ENCODE measurements at places on chromosomes 16 and 17.

DNA sequence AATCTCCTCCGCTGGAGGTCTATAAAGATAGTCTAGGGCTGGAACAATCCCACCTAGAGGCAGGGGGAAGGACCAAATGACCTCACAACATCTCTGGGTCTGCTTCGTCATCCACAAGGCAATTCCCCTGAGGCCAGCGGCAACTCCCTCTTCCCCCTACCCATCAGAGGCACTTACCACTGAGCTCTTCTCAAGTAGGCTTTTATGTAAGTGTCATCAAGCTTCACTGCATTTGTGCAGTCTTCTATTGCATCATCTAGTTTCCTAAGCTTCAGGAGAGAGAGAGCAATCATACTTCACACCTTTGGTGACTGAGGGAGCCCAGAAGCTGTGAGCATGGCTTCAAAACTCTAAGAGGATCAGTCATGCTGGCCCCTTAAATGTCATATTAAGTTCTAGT lies 21.0 kb downstream of the CNP start:
- DNase-seq = no peak

DNA sequence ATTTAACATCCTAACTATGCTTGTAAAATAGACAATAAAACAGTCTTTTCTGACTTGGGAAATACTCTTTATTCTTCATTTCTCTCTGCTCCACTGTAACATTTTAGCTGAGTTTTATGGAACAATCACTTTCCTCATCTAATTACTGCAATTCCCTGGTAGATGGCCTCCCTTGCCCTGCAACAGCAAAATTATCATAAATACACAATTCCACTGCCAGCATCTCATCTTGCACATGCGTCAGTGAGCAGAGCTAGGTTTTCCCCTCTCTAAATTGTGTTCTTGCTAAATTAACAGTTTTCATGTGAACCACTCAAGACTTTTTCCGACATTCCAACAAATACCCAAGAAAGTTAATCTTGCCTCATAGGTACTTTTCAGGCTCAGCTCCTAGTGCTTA lies 920.9 kb upstream of the GOT2 start:
- no peak for DNase-seq

DNA sequence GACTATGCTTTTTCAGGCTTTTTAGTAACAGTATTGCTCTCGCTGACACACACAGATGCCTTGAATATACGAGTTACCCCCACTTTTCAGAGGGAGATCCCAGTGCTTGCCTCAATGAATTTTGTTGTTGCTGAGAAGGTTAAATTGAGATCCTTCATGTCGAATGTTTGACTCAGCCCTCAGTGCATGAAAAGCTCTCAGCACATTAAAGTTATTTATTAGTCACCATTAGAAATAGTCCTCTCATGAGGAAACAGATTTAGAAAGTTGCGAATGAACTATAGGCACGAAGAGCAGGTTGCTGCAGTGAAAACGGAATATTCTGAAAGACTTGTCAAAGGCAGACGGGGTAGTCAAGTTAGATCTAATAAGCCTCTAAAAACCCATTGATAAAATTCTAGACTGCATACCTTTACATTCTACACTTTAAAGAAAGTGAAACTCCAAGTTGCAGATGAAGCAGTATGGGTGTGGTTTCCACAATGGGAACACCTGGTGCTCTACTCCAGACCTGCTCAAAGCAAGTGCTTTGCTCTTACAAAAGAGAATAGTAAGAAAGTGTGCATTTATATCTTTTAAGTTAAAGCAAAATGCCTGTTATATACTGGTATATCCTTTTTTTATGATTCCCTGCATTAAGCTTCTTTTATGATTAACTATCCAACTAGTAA lies 238.1 kb downstream of the MAF start:
- no peak for DNase-seq

GRCh38 chr17:3961564-3962047 lies 2.6 kb downstream of the ATP2A3 start:
- DNase-seq = no peak

DNA sequence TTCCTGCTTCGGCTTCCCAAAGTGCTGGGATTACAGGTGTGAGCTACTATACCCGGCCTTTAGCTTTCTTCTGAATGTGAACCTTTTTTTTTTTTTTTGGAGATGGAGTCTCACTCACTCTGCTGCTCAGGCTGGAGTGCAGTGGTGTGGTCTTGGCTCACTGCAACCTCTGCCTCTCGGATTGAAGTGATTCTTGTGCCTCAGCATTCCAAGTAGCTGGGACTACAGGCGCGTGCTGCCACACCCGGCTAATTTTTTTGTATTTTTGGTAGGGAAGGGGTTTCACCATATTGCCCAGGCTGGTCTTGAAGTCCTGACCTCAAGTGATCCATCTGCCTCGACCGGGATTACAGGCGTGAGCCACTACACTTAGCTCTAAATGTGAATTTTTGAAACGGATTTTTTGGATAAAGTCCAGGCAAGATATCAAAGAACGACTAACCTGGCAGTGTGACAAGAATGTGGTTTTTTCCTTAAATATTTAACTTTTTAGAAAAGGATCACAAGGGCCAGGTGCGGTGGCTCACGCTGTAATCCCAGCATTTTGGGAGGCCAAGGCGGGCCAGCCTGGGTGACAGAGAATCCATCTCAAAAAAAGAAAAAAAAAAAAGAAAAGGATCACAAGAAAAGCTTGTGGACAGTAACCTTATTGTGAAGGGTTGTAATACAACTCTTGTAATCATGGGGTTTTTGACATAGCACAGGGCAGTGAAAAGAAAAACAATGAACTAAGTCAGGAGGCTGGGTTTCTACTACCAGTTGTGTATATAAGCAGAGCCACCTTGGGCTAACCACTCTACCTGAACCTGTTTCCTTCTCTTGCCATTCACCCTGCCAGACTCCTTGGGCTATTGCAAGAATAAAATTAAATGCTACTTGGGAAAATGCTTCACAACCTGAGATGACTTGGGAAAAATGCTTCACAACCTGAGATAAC lies 6.2 kb downstream of the BRCA1 start:
- no peak for DNase-seq

- DNase-seq = no peak
Measured at GRCh38 chr17:78343543-78344201, 16.2 kb downstream of the SOCS3 start.

- DNase-seq = no peak
Measured at GRCh38 chr16:1158456-1159324, 5.8 kb downstream of the CACNA1H start.

GRCh38 chr16:11071829-11072228 lies 127.5 kb downstream of the CLEC16A start:
- DNase-seq = no peak

DNA sequence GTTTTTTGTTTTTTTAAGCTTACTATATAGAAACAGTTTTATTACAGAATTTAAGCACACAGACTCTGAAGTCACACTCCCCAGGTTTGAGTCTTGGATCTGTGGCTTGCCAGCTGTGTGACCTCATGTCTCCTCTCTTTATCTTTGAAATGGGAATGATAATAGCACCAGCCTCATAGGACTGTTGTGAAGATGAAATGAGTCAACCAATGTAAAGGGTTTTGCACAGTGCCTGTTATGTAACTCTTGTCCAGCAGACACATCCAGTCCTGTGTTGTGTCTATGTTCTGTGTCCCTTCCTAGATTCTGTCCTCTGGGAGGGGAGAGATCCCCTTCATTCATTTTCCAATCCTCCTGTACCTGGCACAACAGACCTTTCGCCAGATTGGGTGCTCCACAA lies 3.1 kb upstream of the CPD start:
- no peak for DNase-seq
